ENCODE measurements at places on chromosomes 16 and 17.
A peak's percentile ranks its signal among the peaks of the same experiment; 100 is the strongest.

- no peak for DNase-seq
Measured at GRCh38 chr17:68627956-68628575, 26.9 kb upstream of the FAM20A start.

DNA sequence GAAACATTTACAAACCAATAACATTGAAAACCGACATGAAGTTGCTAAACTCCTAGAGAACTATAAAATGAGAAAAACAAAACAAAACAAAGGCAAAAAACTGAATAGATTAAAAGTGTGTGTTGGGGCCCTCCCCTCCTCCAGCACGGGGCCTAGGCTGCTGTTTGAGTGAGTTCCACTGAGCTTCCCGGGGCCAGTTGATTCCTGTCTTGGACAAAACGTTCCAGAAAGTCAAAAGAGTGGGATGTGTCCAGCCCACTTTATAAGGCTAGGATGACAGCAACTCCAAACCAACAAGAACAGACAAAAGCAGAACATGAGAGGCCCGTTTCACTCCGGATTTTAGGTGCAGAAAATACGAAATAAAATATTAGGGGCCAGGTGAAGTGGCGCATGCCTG, 11.6 kb upstream of the CSNK1D start:
- DNase-seq, result no peak

DNA sequence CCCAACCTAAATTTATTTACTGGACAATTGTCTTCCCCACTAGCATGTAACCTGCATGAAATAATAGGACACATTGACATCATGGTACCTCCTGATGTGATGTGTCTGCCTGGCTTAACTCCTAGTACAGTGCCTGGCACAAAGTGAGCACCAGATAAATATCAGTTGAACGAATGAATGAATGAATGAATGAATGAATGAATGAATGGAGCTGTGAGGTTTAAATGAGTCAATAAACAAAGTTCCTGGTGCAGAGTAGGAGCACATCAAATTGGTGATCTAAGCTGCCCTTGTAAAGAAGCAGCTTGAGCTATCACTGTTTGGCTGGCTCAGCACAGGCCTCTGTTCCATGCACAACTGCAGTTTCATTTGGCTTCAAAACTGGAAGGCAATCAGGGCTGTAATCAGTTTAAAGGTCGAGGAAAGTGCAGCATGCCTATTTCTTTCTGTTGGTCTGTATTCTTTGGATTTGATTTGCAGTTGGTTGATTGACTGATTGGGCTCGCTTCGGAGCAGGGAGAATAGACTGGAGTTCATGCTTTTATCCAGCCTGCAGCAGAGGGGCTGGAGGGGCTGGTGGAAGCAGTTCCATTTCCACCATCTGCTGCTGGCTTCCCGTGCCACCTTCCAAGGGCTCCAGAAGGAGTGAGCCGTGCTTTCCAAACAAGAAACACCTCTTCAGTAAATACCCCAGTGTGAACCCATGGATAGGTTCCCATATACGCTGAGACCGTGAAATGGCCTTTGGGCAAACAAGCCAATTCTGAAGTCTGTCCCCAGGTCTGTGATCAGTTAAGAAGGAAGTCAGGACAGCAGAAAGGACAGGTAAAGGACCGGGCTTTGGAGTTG, 54.6 kb downstream of the GPRC5B start:
- no peak for DNase-seq

DNA sequence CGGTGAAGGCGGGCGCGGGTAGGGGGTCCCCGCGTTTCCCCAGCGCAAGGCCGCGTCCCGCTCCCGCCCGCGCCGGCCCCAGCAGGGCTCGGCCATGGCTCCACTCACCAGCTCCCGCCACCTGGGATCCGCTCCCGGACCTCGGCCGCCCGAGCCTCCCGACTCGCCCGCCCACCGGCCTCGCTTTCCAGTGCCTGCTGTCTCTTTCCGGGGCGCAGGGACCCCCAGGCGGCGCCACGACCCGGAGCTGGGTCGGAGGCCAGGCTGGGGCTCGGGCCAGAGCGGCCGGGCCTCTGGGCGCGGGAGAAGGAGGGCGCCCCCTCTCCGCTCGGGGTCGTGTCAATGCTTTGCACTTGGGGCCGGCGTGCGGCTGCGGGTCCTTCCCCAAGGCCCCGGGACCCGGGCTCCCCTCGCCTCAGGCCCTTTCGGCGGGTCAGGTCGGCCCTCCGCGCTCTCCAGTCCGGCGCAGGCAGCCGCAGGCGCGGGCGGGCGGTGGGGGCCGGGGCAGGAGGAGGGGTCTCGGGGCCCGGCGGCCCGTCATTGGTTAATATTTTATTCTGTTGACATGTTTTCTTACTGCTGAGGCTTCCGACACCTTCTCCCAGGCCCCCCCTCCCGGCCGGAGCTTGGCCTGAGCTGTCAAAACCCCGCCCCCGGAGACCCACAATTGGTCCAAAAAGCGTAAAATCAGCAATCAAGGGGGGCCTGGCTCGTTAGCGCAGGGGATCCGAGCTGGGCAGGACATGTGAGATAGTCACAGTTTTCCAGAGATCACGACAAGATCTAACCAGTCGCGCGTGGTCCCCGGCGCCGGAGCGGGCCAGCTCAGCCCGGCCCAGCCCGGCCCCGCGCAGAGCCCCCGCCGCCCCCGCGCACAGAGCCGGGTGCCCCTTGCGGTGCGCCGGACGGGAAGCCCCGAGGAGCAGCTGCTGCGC, at the start of gene TBX2:
Gene TBX2, plus strand, starts transcription at position 713 of the 935 bp plus-strand sequence. CDS start 334 bp downstream, outside the sequence.
- DNase-seq, result no peak

DNA sequence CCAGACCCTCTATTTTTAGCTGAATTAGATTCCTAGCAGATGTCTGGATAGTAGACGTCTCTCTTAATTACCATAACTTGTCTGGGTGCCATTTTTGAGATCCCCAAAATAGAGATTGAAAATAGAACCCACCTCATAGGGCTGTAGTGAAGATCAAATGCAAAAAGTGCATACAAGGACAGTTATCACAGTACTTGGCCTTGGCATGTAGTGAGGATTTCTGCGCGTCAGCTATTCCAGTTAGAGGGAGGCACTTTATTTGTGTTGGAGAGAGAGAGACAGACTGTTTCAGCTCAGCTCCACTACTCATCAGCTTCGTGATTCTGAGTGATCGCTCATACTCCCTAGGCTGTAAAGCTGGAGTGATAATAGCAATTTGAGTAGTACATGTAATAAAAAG, 59.6 kb upstream of the CDH13 start:
- DNase-seq, result no peak

- no peak for DNase-seq
Measured at GRCh38 chr16:10850478-10850850, 26.5 kb upstream of the CIITA start.

- no peak for DNase-seq
Measured at GRCh38 chr16:66635406-66635805, 30.9 kb downstream of the CMTM3 start.

DNA sequence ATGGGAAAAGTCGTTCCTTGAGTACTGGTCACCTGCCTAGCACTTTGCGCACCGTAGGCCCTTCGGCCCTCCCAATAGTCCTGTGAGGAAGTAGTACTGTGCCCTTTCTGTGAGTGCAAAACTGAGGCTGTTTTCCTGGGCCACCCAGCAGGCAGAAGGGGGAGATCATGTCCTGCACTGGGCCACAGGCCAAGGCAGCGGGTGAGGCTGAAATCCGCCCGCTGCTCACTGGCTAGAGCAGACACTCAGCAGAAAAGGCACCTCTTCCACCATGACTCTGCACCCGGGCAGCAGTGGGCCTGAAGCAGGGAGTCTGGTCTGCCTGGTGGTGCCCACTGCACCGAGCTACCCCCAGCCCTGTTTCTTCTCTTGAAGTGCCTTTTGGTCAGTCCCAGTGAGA, 20.2 kb downstream of the METTL22 start:
- DNase-seq, result no peak

DNA sequence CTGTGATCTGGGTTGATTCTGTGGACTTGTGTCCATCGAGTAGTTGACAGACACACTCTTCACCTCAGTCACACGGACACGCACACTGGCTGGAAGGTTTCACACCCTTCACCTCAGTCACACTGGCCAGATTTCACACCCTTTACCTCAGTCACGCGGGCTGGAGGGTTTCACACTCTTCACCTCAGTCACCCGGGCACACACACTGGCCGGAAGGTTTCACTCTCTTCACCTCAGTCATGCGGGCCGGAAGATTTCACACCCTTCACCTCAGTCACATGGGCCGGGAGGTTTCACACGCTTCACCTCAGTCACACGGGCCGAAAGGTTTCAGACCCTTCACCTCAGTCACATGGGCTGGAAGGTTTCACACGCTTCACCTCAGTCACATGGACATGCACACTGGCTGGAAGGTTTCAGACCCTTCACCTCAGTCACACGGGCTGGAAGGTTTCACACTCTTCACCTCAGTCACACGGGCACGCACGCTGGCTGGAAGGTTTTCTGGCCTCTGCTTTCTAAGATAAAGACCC, 96.2 kb downstream of the PGS1 start:
- no peak for DNase-seq

DNA sequence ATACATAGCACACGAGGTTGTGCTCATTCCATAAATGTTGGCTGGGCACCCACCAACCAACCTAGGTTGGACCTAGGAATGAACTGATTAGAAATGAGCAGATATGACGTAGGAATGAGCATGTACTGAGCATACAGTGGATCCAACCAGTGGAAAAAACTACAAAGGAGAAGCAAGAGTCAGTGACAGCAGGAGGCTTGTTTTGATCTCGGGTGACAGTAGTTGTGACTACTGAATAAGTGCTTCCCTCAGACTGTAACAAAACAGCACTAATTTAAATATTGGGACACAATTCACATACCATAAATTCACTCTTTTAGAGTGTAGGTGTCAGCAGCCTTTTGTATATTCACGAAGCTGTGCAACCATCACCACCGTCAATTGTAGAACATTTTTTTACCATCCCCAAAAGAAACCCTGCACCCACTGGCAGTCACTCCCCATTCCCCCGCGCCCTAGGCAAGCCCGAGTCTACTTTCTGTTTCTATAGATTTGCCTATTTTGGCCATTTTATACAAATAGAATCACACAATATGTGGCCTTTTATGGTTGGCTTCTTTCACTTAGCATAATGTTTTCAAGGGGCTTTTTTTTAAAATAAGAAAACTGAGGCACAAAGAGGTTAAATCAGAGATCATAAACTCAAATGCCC, 7.0 kb downstream of the VAC14 start:
- no peak for DNase-seq

DNA sequence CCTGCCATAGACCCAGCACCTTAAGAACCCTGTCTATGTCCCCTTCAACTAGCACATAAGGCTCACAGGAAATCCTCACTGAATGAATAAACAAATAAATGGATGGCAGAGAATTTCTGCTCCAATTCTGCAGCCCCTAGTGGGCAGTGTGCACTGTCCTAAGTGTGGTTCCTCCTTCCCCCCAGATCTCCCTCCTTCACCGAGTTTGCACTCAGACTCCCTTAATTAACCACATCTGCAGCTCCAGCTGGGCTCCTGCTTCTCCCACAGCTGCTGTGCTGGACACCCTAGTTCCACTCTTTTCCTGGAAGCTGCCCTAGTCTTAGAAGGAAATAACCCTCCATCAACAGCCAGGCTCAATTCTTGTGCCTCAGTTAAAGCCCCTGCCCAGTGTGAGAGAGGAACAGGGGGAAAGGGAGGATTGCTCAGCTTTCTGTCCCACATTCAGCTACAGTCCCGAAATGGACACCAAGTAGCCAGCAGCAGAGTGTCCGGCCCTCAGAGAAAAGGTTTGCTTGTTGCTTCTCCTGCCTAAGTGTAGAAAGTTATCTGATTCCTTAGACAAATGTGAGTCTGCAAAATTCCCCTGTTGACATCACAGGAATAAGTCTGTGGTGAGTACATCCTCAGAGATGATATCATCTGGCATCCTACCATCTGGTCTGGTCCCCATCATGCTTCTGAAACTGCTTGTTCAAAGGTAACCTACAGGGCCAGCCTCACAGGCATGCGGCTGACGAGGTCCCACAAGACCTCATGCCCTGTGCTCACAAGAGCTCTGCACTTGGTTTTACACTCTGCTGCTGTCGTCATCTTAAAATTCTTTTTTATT, 12.3 kb downstream of the LRRC3C start:
- DNase-seq, result no peak

DNA sequence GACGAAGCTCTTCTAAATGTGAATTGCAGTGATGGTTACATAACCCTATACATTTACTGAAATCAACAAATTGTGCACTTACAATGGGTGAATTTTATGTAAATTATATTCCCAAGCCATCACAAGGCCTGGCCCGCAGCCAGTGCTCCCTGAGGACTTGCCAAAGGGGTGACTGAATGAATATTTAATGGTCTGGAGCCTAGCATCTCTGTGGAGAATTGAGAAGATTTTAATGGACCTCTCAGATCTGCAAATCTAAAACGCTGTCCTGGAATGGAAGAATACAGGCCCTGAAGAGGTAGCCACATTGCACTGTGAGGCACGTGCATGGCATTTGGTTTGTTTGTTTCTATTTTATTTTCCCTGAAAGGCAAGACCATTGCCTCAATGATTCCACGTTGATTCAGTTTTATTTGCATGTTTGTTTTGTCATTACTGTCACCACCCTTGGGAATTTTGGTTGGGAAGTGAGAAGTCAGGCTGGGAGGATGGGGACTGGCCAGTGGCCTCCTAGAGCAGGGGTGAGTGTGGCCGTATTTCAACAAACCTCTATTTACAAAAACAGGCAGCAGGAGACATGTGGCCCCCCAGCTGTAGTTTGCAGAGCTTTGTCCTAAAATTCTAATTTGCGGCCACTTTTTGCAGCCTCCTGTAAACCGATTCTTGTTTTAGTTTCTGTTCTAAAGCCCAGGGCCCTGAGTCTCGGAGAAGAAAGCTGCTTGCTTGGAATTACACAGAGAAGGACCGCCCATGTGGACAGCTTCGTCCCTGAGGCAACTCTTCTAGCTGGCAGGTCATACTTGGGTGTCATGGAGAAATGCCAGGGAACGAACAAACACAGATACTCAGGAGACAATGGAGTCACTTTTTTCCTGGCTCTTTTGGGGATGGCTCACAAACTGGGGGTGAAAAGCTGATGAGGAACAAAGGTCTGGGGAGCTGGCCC, 40.5 kb upstream of the GCSH start:
- DNase-seq, result peak; percentile 63

DNA sequence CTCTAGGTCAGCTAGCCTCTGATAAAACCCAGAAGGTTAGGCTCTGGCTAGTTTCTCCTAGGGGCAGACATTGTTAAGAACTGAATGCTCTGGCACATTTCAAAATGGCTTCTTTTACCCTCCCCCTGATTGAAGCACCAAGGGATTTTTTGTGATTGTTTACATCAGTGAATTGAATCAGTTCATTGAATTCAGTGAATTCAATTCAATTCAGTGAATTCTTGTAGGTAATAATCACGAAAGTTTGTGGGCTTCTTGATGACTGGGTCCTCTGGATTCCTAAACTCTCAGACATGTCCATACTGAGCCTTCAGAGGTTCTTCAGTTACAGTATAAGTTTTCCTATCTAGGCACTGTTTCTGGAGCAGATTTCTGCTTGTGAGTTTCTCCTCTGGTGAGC, 135.2 kb upstream of the ELAC2 start:
- DNase-seq, result no peak
